Osteoblast (primary cell): ENCODE measurements at places on chromosomes 7 and 10. TPM values are rescaled to one million over a fixed set of nuclear protein-coding genes. Genes with fewer than 3 reads are reported as not detected.

DNA sequence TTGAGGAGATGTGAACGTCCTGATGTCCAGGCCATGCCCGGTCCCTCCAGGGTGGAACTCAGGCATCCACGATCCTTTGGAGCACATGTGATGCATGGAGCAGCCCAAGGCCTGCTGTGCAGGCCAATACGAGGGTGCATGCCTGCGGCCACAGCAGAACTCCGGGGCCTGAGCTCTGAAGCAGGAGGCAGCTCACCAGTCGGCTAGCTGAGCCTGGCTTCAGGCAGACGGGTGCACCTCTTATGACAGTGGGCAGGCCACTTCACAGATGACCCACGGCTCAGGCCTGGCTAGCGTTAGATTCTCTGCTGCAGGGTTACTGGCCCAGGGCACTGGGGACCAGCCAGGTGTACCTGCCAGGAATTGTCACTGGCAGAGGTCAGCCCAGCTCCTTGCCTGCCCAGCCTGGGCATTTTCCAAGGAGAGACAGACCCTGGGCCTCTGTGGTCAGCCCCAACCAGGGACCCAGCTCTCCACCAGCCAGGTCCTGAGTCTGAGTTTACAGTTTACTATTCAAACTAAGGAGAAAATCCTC is 29.6 kb upstream of the INPP5A start:
- H3K27me3 ChIP-seq = peaks cover 8% of the 10 kb centered on the region
- H3K4me1 ChIP-seq = peaks cover 7% of the 10 kb centered on the region
- DNase-seq = peak; percentile 58

DNA sequence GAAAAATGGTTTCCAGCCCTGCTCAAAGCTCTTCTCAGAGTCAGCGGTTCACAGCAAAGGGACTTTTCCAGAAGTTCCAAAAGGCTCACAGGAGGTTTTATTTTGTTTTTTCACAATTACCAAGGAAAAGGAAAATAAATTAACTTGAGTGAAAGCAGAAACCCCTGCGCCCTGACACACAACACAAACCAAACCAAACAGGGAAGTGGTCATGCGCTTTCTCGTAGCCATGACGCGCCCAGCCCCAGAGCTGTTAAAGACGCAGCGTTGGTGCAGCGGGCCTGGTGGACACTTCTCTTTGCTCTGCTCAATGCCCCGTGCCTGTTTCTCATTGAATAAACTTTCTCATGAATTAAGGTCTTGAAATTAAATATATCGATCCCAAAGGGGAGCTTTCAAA is 134.4 kb upstream of the LYZL2 start:
- DNase-seq = peak; percentile 78
- peaks cover 10% of the 10 kb centered on the region for H3K4me1 ChIP-seq
- no peak overlapping the region for H3K27ac ChIP-seq
- H3K27me3 ChIP-seq = no peaks in the 10 kb centered on the region
- no peak overlapping the region for H3K4me3 ChIP-seq
- no peaks in the 10 kb centered on the region for H3K36me3 ChIP-seq

GRCh38 chr7:33262476-33262875 is 133.1 kb downstream of the BBS9 start:
- no peak overlapping the region for H3K4me3 ChIP-seq
- no peak for DNase-seq
- no peaks in the 10 kb centered on the region for H3K36me3 ChIP-seq
- H3K27me3 ChIP-seq = no peaks in the 10 kb centered on the region

- no peaks in the 10 kb centered on the region for H3K4me1 ChIP-seq
- peak; percentile 31 for DNase-seq
- H3K27me3 ChIP-seq = no peaks in the 10 kb centered on the region
- H3K4me3 ChIP-seq = no peak overlapping the region
- no peak overlapping the region for H3K27ac ChIP-seq
- no peaks in the 10 kb centered on the region for H3K36me3 ChIP-seq
Measured at GRCh38 chr10:1544929-1545328, 192.4 kb downstream of the ADARB2 start.

GRCh38 chr10:118045837-118046394 is 825 bp downstream of the RAB11FIP2 start:
- H3K36me3 ChIP-seq = no peaks in the 10 kb centered on the region
- peak overlapping the region; percentile 86 for H3K4me3 ChIP-seq
- peak; percentile 85 for DNase-seq
- H3K27me3 ChIP-seq = no peaks in the 10 kb centered on the region

DNA sequence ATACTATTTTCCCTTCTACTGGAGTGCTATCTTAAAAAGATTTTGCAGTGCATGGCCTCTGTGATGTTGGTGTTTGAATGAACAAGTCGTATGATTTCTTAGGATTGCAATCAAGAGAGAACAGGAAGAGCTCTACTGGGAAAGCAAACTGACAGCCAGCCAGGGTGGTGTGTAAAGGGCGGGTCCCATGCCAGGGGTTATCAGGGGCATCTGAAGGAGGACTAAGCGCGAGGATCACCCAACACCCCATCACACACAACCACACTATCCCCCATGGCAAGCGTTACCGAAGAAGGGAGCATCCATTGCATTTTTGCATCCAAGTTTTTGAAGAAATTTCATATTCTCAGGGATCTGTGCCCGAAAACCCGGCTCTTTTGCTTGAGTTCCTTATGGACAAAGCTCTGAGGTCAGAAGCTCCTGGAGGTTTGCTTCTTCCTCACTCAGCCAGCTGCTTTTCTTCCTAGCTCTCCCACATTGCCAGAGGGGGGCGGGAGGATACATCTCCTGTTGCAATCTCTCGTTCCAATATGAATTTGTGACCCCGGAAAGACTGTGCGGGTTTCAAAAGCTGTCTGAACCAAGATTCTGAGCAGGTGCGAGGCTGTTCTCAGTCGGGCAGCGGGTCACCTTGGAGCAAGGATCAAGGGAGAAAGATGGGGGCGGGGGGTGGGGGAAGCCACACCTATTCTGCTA is 5.2 kb downstream of the NEUROD6 start:
- no peak overlapping the region for H3K27ac ChIP-seq
- no peak for DNase-seq
- H3K36me3 ChIP-seq = no peaks in the 10 kb centered on the region
- no peaks in the 10 kb centered on the region for H3K4me1 ChIP-seq

GRCh38 chr10:18278181-18278580 is 138.0 kb downstream of the CACNB2 start:
- H3K27ac ChIP-seq = no peak overlapping the region
- no peaks in the 10 kb centered on the region for H3K36me3 ChIP-seq
- no peak overlapping the region for H3K4me3 ChIP-seq
- no peak for DNase-seq
- H3K27me3 ChIP-seq = no peaks in the 10 kb centered on the region
- no peaks in the 10 kb centered on the region for H3K4me1 ChIP-seq

DNA sequence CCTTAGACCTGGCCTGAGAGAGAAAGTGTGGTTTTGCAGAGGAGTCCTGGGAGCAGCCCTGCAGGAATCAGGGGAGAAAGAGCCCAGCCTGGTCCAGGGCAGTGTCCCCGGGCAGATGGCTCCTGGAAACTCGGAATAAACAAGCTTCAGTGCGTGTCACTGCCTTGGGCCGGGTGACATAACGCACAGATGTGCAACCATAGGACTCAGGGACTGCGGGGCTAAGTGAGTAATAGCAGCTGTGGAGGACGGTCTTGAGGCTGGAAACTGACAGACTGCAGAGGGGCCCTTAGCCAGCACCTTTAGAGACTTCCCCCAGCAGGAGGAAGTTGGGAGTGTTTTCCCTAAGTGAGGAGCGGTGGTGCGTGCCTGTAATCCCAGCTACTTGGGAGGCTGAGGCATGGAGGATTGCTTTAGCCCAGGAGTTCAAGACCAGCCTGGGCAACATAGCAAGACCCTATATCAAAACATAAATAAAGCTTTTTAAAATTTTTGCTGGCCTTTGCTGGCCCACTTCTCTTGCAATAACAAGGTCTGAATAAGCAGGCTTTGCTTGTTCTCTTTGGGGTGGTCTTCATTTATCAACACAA is 5.3 kb upstream of the CLIP2 start:
- no peak overlapping the region for H3K27ac ChIP-seq
- no peaks in the 10 kb centered on the region for H3K27me3 ChIP-seq
- H3K36me3 ChIP-seq = no peaks in the 10 kb centered on the region
- no peak for DNase-seq

DNA sequence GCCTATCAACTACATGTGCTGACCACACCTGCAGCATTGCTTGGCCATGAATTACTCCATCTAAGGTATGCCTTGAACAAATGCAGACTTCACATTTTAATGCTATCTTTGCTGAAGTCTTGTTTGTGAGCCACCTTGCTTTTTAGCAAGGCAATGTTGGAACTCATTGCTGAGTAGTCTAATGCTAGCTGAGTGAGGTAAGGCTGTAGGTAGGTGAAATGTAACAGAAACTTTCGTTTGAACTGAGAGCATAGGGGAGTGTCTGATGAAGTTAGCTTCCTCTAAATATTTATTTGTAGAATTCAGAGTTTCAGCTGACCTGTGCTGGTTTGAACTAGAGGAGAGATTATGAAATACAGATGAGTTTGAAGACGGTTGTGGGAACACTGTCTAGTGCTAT is 238.5 kb downstream of the SEMA3A start:
- no peak for DNase-seq
- H3K27me3 ChIP-seq = no peaks in the 10 kb centered on the region
- H3K27ac ChIP-seq = no peak overlapping the region
- no peak overlapping the region for H3K4me3 ChIP-seq
- no peaks in the 10 kb centered on the region for H3K36me3 ChIP-seq

DNA sequence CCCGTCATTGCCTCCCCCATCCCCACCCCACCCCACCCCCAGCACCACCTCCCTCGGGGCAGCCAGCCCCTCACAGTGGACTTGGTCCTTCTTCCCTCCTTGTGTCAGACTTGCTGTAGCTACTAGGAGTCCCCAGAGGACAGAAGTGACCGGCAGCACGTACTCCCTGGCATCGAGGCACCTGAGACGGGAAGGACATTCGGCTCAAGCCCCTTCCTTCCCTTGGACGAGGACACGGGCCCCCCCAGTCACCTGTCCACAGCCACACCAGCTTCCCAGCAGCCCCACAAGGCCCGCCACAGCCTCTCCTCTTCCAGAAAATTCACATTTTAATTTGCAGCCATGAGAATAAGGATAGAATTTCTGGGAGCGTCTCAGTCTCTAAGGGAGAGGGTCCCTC is 267.8 kb upstream of the SHH start:
- no peaks in the 10 kb centered on the region for H3K27me3 ChIP-seq
- no peak for DNase-seq
- H3K4me3 ChIP-seq = no peak overlapping the region
- no peaks in the 10 kb centered on the region for H3K36me3 ChIP-seq
- H3K4me1 ChIP-seq = no peaks in the 10 kb centered on the region

GRCh38 chr10:24428410-24428782 is 219.5 kb downstream of the KIAA1217 start:
- no peaks in the 10 kb centered on the region for H3K36me3 ChIP-seq
- H3K27ac ChIP-seq = no peak overlapping the region
- H3K27me3 ChIP-seq = no peaks in the 10 kb centered on the region

DNA sequence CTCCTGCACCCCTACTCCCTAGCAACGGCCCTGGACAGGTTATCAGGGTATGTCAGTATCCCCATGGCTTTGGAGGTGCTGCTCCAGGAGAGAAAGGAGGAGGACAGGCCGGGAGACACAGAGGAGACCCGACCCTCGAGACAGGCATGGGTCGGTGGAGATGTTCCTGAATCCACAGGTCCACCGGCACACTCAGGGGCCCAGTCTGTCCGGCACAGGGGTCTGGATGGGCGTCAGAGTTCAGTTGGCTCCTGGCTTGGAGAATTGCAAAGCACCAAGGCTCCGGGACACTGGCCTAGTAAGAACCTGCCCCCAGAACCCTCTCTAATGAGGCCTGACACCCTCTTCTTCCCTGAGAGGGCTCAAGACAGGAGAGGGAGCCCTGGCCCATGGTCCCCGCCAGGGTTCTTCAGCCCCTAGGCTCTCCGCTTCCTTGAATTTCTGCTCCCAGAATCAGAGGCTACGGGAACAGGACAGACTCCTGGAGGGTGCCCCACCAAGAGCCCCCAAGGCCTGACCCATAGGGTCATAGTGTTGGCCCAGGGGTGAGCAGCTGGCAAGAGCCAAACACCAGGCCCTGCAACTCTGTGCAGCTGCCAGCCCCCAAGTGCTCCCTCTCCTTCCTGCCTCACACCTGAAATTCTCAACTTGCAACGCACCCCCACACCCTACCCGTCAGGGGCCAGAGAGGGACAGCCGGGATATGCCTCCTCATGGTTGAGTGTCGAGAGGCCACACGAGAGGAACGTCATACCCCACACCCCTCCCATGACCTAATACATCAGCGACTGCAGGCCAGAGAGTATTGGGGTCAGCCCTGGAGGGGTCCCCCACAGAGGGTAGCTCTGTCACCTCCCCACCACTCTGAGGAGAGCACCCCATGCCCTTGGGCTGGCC is 5.5 kb upstream of the IRF5 start:
- no peak overlapping the region for H3K27ac ChIP-seq
- H3K4me3 ChIP-seq = no peak overlapping the region
- peak; percentile 30 for DNase-seq

DNA sequence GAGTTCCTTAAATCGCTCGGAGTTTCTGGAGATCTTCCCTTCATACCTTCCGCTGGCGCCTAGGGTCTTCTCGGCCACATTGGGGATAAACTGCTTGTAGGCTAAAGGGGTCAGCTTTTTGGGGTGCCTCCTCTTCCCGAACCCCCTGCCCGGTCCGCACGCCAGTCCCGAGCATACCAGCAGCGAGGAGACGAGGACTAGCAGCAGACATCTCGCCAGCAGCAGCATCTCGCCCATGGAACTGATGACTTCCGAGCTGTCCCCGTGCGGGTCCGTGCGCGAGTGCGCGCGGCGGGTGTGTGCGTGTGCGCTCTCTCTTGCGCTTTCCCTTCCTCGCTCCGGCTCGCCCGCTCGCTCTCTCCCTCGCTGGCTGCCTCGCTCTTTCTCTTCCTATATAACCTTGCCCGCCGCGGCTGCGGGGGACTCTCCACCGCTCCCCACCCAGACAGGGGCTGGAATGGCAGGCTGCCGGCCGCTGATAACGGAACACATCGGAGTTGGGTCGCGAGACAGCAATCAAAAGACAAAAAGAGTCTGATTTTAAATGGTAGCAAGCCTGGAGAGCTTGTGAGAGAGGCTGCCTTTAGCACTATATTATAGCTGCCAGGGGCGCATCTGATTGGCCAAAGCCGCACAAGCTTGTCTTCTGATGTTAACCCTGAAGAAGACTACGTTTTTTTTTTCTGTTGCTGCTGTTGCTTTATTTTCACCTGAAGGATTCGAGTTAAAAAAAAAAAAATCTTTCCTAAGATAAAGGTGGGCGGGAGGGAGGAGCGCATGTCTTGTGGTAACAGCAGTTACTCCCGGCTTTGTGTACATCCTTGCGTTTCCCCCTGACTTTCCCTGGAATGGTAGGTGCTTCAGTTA is at the start of gene SHH:
Gene SHH, minus strand, starts transcription at position 569 of the 867 bp plus-strand sequence. Its CDS starts 341 bp downstream, at position 228.
- H3K4me3 ChIP-seq = peak within 1 kb of the TSS; percentile 61
- DNase-seq = peak; percentile 84
- no peak within 1 kb of the TSS for H3K27ac ChIP-seq
- H3K36me3 ChIP-seq = no peaks in the 10 kb centered on the region
- peaks cover 67% of the 10 kb centered on the region for H3K27me3 ChIP-seq

GRCh38 chr7:67311901-67312300 is 315.3 kb downstream of the TYW1 start:
- peak overlapping the region; percentile 78 for H3K27ac ChIP-seq
- no peak for DNase-seq
- no peaks in the 10 kb centered on the region for H3K27me3 ChIP-seq
- peaks cover 59% of the 10 kb centered on the region for H3K36me3 ChIP-seq
- no peak overlapping the region for H3K4me3 ChIP-seq

Gene NPC1L1
- total RNA-seq = not detected in 2 replicates

Gene LRIT2
- total RNA-seq = not detected in 2 replicates

Gene SYT15B
- total RNA-seq = under 0.01 and 0.36 TPM in 2 replicates

Gene C7orf33
- total RNA-seq = not detected in 2 replicates

Gene MINDY4
- 8.5 and 10.5 TPM in 2 replicates for total RNA-seq

Gene CHAT
- not detected in 2 replicates for total RNA-seq

Gene MRPS33
- total RNA-seq = 23.2 and 29.5 TPM in 2 replicates

Gene PKD2L1
- not detected in 2 replicates for total RNA-seq

Gene GSTO2
- 1.8 and 2.2 TPM in 2 replicates for total RNA-seq

Gene SERPINE1
- 237 and 278 TPM in 2 replicates for total RNA-seq

Gene SLC26A3
- total RNA-seq = not detected in 2 replicates

Gene COL13A1
- total RNA-seq = 1.1 and 1.8 TPM in 2 replicates

Gene FAM24B
- total RNA-seq = 1.8 and 4.4 TPM in 2 replicates

Gene CCDC3
- 0.29 and 0.72 TPM in 2 replicates for total RNA-seq
